ENCODE measurements at places on chromosomes 7 and 10.

DNA sequence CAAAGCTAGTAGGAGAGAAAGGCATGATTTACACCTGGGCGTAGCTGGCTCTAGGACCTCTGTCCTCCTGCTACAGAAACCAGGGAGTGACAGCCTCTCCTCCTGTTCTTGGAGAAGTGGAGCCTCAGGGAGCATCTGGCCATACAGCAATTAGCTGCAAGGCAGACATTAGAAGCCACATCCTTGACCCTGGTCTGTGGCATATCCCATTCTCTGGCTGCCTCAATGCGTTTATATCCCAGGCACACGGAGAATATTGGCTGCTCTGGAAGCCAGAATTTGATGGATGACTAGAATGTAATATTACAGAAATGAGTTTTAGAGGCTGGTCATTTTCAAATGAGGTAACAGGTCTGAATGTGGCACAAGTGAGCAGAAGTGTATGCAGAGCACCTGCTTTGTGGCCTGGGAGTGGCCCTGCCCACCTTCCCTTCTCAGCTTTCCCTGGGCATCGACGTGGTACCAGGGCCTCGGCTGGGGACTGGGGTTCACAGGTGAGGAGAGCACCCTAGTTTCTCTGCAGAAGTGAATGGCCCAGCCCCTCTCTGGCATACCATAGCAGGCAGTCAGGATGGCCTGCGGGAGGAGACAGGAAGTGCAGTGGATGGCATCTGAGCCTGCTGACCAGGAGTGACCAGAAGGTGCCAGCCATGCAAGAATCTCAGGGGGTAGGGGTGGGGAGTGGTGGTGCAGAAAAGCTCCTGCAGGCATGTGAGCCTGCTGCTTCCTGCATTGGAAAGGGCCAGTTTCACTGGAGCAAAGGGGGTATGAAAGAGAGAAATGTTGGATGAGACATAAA, 367.2 kb upstream of the ZNF32 start:
- no peak for DNase-seq

GRCh38 chr7:1140476-1141104, 19.4 kb downstream of the ZFAND2A start:
- DNase-seq = no peak

- DNase-seq = no peak
These were observed 456.1 kb downstream of the PHTF2 start for GRCh38 chr7:78254726-78255055.

- DNase-seq = no peak
These were observed 48.8 kb upstream of the DGKI start for GRCh38 chr7:137895301-137896221.

- no peak for DNase-seq
These were observed 20.4 kb upstream of the CCSER2 start for GRCh38 chr10:84308021-84308420.

DNA sequence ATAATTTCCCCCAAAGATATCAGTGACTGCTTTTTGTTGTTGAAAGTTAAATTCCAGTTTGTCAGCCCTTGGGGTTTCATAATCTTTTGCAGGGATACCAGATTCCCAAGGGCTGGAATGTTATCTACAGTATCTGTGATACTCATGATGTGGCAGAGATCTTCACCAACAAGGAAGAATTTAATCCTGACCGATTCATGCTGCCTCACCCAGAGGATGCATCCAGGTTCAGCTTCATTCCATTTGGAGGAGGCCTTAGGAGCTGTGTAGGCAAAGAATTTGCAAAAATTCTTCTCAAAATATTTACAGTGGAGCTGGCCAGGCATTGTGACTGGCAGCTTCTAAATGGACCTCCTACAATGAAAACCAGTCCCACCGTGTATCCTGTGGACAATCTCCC, 3.2 kb downstream of the CYP26A1 start:
- no peak for DNase-seq

DNA sequence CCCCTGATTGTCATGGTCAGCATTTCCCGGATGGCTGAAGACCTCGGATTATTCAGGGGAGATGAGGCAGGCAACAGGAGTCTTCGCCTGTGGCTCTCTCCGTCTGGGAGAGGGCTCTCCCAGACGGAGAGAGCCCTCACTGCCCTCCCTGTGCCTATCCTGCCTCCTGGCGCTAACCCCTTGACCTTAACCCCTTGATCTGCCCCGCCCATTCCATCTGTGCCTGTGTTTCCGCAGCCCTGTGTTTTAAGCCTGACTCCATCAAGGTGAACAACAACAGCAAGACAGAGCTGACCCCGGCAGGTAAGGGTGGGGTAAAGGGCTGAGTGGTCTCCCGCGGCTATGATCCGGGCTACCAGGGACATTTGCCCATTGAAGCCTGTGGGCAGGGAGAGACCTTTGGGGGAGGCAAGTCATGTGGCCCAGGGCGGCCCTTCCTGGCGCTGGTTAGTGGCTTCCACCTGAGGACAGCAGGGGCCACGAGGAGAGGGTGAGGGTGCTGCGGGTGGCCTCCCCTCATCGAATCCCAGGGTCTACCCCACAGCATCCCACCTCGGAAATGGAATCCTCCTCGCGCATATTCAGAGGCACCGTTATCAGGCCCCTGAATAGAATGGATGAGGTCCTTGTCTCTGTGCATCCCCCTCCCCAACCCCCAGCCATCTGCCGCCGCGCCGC, 4.2 kb upstream of the MUC12 start:
- no peak for DNase-seq

DNA sequence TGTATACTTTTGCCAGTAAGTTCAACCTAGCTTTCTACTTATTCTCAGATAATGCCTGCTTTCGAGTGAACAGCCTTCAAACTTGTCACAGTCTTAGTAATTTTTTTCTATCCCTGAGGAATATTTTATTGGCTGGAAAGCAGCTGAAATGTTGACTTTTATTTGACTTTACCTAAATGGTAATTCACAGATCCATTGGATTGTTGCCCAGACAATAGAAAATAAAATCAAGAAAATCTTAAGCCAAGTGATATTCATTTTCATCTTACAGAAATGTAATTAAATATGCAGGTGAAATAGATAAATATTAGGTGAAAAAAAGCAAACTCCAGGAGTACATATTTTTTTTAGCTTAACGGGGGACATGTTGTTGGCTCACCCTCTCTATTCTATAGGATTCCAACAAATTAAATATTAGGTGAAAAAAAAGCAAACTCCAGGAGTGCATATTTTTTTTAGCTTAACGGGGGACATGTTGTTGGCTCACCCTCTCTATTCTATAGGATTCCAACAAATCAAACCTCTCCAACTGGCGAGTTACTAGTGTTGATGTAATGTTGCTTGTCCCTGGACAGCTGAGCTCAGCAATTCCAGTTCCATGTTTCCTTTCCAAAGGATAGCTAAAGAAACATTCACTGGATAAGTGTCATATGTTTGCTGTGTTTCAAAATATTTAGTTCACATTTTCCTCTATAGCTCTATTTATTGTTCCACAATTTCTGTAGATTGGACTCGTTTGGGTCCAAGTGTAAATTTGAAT, 4.2 kb downstream of the TMEM26 start:
- no peak for DNase-seq
